ENCODE measurements at places on chromosomes 7 and 10. TPM values are rescaled to one million over a fixed set of nuclear protein-coding genes. Genes with fewer than 3 reads are reported as not detected.

DNA sequence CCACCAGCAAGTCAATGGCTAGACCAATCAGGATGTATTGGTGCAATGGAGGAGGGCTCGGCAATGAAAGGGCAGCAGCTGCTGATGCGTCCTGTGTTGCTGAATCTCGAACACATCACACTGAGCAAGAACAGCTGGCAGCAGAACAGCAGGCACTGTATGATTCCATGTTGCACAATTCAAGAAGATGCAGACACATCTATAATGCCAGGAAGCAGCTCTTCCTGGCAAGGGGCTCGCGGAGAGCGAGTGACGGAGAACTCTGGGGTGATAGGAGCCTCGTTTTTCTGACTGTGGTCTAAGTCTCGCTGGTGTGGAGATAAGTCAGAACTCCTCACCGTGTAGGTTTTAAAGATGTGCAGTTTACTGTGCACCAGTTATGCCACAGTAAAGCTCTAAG is 24.8 kb upstream of the PFKP start:
- DNase-seq: no peak

GRCh38 chr7:137110091-137110509 is 233.4 kb downstream of the PTN start:
- no peak for DNase-seq

GRCh38 chr7:78967046-78967445 is 486.4 kb downstream of the MAGI2 start:
- DNase-seq: no peak

DNA sequence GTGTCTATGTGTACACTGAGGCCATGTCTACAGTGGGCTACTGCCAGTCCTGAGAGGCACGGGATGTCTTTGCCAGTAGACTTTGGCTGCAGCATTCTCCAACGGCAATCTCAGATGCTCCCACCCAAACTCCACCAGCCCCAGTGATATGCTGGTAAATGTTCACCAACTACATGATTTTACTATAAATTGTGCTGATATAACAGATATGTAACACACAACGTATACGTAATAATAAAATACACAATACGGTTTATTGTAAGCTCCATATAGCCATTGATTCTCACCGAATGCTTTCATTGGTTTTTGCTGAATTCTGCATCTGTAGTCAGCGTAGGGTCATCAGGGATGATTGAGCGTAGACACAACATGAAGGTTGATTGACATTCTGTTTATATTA is 47.3 kb upstream of the C7orf33 start:
- DNase-seq: no peak

- no peak for DNase-seq
Observed at GRCh38 chr10:91296471-91296870, 76.0 kb downstream of the PCGF5 start.

DNA sequence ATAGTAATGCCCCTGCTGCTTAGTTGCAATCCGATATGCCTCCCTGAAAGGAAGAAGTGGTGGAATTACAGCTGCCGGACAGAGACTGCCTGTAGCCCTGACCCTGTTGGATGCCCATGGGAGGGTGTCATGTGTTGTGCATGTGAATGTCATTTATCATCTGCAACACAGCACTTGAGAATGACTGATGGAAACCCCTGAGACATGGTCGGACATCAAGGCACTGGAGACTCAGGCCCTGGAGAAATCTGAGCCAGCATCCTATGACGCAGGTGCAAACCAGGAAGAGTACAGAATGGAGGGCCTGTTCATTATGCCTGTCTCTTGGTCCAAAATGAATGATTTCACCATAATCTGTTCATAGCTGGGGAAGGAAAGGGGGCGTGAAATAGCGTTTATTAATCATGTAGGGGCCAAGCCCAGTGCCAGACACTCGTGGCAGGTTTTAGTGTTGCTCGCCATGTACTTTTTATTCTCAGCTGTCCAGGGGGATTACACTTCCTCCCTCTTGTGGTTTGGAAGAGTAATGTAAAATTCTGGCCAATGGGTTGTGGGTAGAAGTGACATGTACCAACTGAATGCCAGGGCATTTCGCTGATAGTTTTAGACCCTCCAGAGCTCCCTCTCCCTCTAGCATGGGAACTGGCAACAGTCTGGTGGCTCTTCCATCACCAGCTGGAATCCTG is 23.0 kb upstream of the LEP start:
- DNase-seq: no peak

GRCh38 chr7:66877577-66878300 is 43.3 kb upstream of the TMEM248 start:
- no peak for DNase-seq

DNA sequence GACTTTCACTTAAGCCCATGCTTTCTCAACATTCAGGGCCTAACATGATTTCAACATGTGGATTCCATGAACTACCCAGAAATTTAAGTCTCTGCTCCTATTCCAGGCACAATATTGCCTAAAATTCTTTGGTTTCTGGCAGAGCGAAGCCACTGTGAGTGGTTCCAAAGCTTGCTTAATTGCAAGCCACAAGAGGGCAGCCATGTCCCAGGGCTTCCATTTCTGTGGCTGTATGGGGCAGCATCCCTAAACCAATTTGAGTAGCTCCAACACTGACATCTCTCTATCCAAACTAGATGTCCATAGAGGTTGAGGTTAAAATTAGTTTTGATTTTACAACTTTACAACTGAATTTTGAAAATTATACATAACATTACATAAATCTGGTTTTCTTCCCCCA is 56.3 kb upstream of the MDFIC start:
- peak; percentile 78 for DNase-seq

- DNase-seq: no peak
Observed at GRCh38 chr10:26517141-26517867, 79.2 kb downstream of the APBB1IP start.

DNA sequence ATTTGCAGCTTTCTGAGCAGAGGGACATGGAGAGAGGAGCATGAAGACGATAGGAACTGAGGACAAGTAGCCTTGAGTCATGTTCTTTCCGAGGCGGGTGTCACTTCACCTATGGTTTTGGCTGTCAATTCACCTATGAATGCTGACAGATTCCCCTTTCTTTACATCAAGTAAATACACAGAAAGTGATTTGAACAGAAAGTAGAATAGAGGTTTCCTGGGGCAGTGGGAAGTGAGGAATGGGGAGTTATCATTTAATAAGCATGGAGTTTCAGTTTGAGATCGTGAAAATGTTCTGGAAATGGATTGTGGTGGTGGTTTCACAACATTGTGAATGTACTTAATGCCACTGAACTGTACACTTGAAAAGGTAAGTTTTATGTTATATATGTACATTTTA is 138.4 kb upstream of the MDFIC start:
- no peak for DNase-seq

DNA sequence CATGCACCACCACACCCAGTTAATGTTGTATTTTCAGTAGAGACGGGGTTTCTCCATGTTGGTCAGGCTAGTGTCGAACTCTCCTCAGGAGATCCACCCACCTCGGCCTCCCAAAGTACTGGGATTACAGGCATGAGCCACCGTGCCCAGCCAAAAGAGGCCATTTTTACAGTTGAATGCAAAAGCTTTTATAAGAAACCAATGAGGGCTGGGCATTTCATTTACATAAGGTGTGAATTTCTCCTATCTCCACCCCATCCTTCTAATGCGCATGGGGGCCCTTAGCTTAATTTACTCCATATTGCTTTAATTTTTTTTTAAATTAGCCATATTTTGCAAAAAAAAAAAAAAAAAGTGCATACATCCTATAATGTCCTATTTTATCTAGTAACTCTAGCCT is 25.1 kb upstream of the EIF4H start:
- no peak for DNase-seq

DNA sequence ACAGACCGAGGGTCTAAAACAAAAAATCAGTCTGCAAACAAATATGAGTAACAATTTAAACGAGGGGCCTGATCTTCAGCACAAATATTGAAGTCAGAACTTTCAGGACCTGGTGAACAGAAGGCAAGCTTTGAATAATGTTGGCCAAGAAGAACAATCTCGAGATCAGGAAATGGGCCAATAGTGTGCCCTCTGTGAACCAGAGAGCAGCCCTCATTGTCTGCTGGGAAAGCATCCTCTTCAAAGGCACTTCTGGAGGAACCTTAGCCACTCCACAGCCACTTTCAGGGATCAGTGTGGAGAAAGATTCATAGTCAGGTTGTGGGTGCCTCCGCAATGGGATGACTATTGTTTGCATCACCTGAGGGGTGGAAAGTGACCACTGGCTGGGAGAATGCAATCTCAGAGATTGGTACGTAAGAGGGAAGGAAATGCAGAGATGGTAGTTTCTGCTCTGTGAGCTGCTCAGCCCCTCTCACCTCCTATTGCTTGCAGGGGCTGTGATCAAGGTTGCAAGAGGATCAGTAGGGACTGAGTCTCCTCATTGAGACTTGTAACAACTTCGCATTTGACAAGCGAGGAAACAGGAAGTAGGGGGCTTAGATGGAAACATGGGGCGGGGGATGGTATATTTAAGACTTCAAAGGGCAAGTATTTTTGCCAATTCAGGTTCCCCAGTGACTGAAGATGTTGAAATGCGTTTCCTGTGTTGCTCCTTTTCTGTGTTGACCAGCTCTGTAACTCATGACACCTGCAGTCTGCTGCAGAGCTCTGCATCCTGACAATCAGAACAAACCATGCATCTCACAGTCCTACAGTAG is 28.4 kb upstream of the IFRD1 start:
- no peak for DNase-seq

DNA sequence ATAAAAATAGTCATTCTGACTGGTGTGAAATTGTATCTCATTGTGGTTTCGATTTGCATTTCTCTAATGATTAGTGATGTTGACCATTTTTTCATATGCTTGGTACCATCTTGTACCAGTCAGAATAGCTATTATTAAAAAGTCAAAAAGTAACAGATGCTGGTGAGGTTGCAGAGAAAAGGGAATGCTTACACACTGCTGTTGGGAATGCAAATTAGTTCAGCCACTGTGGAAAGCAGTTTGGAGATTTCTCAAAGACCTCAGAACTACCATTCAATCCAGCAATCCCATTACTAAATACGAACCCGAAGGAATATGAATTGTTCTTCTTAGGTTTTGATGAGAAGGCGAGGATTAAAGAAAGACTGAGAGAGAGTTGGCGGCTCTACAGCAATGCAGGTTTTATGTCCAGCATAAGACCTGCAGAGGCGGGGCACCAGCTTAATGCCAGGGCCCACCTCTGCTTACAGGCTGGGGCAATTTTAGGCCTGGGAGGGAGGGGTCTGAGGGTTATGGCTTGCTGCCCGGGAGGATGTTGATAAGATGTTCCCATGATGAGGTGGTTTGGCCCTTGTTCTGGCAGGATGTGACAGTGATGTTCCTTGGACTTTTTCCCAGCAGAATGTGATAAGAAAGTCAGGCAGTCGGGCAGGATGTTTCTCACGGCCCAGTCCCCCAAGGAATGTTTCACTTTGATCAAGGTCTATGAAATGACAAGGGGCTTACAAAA is 74.4 kb downstream of the MEST start:
- peak; percentile 63 for DNase-seq

GRCh38 chr7:46079421-46079820 is 158.3 kb upstream of the IGFBP3 start:
- no peak for DNase-seq

GRCh38 chr7:132501956-132502355 is 74.3 kb downstream of the PLXNA4 start:
- DNase-seq: peak; percentile 56

- no peak for DNase-seq
Observed at GRCh38 chr7:82685214-82685613, 241.6 kb upstream of the CACNA2D1 start.

DNA sequence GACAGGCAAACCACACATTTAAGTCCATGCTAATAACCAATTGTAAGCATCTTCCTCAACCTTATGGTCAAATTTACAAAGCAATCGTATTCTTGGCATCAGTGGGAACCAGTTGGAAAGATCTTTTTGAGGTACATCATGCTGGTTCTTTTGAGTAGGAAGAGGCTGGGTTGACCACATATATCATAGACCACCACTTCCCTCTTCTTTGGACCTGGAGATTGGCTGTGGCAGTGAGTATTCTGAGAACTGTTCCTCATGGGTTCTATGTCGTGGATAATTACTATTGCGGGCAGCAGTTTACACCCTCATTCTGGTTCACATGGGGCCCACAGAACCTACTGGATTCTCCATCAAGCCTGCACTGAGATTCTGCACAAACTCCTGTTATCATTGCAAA is 35.5 kb upstream of the C1GALT1 start:
- no peak for DNase-seq

- DNase-seq: no peak
Observed at GRCh38 chr7:98116656-98117461, 10.2 kb downstream of the LMTK2 start.

GRCh38 chr7:127317447-127317961 is 64.8 kb upstream of the GRM8 start:
- no peak for DNase-seq

- DNase-seq: no peak
Observed at GRCh38 chr10:49519717-49520116, 19.2 kb downstream of the ERCC6 start.

- DNase-seq: peak; percentile 41
Observed at GRCh38 chr10:46245381-46245900, 41.4 kb upstream of the ANTXRL start.

GRCh38 chr7:115056019-115056418 is 134.1 kb downstream of the MDFIC start:
- DNase-seq: no peak

GRCh38 chr10:76341740-76342139 is 910.3 kb downstream of the LRMDA start:
- DNase-seq: no peak

- no peak for DNase-seq
Observed at GRCh38 chr7:47132471-47132870, 449.4 kb downstream of the TNS3 start.

DNA sequence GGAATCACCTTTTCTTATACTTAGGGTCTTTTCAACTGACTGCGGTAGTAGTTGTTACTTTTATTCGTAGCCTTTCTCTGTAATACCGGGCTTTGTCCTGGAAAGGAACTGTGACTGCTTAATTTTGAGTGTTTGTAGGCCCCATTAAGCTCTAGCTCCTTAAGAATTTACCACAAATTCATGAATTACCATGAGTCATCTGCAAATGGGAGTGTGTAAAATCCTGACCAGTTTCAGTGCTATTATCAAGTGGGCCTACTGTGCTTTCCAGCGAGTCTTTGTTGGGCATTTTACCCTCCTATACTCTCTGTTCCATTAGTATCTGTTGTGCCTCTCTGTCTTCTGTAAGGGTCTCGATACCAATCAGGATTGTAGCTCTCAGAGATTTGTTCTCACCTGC is 49.7 kb downstream of the ZMYND11 start:
- DNase-seq: no peak

NXPH1 gene
- total RNA-seq: not detected

NUTM2B gene
- total RNA-seq: 0.33 TPM

UTF1 gene
- total RNA-seq: not detected

INMT gene
- 10.2 TPM for total RNA-seq

DGKI gene
- 0.63 TPM for total RNA-seq

ARMC3 gene
- total RNA-seq: not detected

JMJD1C gene
- total RNA-seq: 254 TPM

AZGP1 gene
- total RNA-seq: not detected

CNPY1 gene
- not detected for total RNA-seq

SERPINE1 gene
- total RNA-seq: 11.0 TPM

GCK gene
- not detected for total RNA-seq

SORBS1 gene
- total RNA-seq: 18.6 TPM

MBL2 gene
- not detected for total RNA-seq

NKX2-3 gene
- total RNA-seq: 27.4 TPM

ABCC2 gene
- total RNA-seq: 2.3 TPM

ANKRD22 gene
- total RNA-seq: 5.0 TPM

Data from spleen (tissue), 13 donors.